ENCODE measurements at places on chromosomes 1 and 21. TPM values are rescaled to one million over a fixed set of nuclear protein-coding genes. Genes with fewer than 3 reads are reported as not detected.

The MMP23B gene
- total RNA-seq: 7.2 TPM

The SDC3 gene
- total RNA-seq: 18.0 TPM

The CRP gene
- not detected for total RNA-seq

The AIRE gene
- total RNA-seq: 0.20 TPM

DNA sequence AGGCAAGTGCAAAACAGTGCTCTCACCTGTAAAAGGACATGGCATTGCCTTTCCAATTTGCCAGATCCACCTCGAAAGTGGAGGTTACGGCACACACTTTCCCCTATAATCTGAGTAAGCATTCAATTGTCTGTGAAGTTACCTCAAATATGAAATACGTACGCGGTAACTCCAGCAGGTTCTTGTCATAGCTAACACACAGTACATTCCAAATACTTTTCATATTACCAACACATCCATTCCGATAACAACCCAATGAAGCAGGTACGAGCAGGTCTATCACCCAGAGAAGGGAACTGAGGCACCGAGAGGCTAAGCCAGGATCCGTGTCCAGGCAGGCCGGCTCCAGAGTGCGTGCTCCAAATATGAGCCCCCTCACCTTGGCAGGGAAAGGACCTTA lies 46.8 kb upstream of the LPAR3 start:
- DNase-seq: no peak

- peak; percentile 77 for DNase-seq
Observed at GRCh38 chr1:2046174-2046917, 3.9 kb upstream of the PRKCZ start.

DNA sequence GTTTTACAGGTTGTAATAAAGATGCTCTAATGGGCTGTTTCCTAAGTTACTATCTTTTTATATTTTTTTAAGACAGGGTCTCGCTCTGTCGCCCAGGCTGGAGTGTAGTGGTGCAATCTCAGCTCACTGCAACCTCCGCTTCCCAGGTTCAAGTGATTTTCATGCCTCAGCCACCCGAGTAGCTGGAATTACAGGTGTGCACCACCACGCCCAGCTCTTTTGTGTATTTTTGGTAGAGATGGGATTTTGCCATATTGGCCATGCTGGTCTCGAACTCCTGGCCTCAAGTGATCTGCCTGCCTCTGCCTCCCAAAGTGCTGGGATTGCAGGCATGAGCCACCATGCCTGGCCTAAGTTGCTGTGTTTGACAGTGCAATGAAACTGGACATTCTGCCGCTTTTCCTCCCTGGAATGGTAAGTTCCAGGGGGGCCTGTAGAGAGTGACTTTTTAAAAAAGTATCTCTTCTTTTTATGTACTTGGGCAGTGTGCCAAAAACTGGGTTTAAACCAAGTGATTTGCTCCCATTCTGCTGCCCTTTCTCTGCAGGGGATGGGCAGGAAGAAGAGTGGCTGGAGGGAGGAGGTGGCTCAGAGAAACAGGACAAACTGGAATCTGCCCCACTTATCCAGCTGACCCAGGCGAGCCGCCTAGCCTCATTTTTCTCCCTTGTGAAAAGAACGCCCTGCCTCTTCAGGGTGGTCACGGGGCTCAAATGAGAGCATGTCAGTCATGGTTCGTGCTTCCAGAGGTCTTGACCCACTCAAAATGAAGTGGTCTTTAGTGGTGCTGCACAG lies 2.3 kb downstream of the SLC37A1 start:
- DNase-seq: peak; percentile 48

DNA sequence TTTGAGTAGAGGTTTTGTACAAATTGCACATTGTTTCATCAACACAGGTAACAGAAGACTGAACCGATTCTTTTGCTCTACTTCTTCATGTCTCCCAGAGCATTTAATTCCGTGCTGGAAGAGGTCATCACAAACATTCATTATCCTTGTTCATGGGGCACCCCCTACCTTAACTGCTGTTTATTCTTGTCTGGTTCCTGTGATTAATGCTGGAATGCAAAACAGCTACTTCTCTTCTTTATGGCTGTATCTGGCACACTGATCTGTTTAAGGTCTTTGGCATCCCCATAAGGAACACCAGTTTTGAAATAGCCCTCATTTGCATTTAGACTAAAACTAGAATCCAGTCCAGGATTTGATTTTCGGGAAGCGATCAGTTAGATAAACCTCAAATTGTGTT lies 42.2 kb downstream of the NTNG1 start:
- DNase-seq: no peak

DNA sequence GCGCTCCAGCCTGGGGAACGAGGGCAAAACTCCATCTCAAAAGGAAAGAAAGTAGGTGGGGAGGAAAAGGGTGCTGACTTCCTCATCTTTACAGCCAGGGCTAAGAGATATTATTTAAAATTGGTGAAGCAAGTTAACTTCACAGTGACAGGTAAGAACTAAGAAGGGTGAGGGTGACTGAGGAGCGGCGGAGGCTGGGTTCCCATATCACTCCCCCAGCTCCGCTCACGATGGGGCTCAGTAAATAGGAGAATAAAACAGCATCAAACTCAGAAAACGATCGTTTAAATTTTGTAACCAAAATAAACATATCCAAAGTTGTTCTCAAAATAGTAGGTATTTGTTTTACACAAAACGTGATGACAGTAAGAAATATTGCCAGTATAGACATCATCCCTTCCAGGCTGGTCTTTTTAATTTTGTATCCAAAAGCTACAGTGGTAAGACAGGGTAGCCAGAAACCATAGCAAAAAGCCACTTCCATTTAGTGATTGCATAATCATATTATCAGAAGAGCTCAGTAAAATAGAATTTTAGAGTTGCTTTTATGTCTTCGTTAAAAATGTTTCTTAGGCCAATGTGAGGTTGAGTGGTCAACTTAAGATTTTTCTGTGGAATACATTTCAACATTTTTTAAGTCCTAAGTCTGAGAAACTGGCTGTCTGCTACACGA lies 26.2 kb upstream of the ADARB1 start:
- no peak for DNase-seq
